CD4-positive, alpha-beta T cell treated with Interleukin-15 for 4 hours (primary cell): ENCODE measurements at places on chromosomes 4 and X.

- no peak for DNase-seq
Observed at GRCh38 chrX:113982766-113983165, 601.1 kb upstream of the HTR2C start.

GRCh38 chrX:130393451-130394074, 8.1 kb upstream of the GPR119 start:
- no peak for DNase-seq

- DNase-seq: no peak
Observed at GRCh38 chr4:84966382-84967242, at the start of gene WDFY3. TSS of gene WDFY3 (minus strand) at chr4:84966690. CDS start at chr4:84860591, 106,099 bp downstream.

GRCh38 chrX:12447448-12448064, 309.3 kb downstream of the FRMPD4 start:
- DNase-seq: no peak
